CMK (cell line): ENCODE measurements at places on chromosomes 16 and 17.

- no peak for DNase-seq
These were observed 84.7 kb downstream of the IRX5 start for GRCh38 chr16:55015181-55015913.

GRCh38 chr16:57797526-57798266 is 4.6 kb downstream of the KIFC3 start:
- no peak for DNase-seq

GRCh38 chr17:31211352-31212012 is 85.6 kb downstream of the OMG start:
- DNase-seq, result no peak

- no peak for DNase-seq
These were observed 38.4 kb upstream of the CSNK2A2 start for GRCh38 chr16:58236231-58236690.

DNA sequence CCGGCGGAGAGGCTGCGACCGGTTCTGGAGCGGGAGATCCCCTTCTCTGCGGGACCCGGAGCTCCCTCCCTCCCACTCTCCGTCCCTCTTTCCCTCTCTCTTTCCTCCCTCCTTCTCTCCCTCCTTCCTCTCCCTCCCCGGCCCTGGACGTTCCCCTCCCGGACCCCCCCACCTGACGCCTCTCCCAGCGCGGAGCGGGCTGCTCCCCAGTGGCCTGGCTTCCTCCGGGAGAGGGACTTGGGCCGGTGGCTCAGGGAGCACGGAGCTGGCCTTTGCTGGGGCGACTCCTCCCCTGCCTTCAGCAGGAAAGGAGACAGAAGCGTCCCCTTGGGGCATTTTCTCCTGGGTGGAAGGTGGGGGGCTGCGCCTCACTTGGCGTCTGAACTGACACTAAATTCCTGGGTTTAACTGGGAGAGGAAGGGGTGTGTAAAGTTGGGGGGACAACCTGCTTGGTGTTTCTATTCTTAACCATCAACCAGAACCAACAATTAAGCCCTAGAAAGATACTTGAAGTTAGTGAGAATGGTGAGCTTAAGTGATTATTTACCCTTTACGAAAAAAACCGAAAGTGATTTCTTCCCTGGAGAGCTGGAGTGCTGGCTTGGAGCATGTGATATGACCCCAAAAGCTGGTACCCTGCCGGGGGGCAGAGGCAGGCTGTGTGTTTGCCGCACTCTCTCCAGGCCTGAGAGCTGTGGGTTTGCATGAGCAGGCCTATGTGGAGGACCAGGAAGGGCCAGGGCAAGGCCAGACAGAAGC is 775 bp downstream of the SPIRE2 start:
- no peak for DNase-seq

DNA sequence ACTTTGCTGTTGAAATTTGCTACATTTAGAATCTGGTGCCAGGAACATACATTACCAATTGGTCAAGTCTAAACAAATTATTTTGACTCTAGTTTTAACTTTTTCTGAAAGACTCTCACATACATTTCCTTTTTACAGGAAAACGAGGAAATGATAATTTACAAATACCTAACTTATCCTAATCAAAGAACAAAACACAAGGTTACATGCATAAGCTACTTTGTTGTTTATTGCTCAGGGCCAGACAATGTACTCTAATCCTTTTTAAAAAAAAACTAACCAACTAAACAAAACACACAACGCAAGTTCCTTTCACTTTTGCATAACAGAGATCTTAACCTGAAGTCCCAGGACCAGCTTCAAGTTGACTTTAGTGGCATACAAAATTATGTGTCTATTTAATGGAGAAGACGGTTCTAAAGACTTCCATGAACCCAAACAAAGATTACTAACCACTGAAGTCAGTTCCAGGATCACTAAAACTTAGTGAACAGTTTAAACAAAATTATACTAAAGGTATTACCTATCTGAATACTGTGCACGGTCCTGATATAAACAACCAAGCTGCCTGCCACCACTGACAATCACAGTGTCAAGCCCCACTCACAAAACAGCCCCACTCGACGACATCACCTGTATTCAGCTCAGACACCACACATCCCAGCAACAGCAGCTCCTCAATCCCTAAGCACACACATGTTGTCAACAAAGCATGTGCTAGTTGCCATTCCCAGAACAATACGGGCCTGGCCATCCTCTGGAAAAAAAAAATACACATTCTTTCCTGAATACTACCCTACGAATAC is 1.9 kb downstream of the ZNF652 start:
- DNase-seq, result no peak

GRCh38 chr17:3298260-3298659 is at the start of gene OR3A1:
OR3A1 (minus strand) TSS chr17:3298360; CDS start chr17:3292582, 5,778 bp downstream.
- no peak for DNase-seq

DNA sequence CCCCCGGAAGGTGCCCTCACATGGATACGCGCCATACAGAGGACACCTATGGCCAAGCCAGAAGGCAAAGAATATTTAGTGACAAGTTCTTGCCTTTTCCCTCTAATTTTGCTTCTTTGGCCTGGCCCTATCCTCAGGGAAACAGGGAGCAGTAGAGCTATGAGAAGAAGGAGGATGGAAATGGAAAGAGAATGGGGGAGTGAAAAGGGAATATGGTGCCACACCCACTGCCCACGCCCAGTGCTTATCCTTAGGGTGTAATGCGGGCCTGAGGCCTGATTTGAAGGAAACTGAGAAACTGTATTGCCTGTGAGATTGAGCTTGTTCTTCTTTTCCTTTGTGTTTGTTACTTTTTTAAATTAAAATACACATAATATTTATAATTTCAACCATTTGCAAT is 255.1 kb downstream of the HS3ST3A1 start:
- no peak for DNase-seq
